ENCODE measurements at places on chromosomes 1 and 21. TPM values are rescaled to one million over a fixed set of nuclear protein-coding genes. Genes with fewer than 3 reads are reported as not detected.
A peak's percentile ranks its signal among the peaks of the same experiment; 100 is the strongest.

DNA sequence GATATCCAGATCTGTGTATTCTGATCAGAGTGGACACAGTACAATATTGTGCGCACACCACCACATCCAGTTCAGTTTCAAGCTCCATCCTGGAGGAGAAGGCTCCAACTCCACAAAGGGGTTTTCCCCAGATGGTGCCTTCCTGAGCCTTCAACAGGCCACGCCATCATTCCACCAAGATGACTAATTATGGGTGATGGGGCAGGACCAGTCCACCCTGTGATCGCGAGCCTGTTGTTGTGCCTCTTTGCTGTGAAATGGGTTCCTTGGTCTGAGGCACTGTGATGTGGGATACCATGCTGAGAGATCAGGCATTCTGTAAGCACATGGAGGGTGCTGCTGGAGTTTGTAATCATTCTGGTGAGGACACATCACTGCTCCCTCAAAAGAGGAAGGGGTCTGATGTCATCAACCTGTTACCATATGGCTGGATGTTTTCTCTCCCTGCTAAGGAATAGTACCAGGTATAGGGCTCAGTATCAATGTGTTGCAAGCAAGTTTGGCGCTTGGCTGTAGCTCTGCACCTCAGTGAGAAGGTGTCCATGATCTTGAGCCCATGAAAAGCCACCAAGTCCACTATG is 6.7 kb upstream of the SH2D2A start:
- no peak for DNase-seq

- no peak for DNase-seq
Measured at GRCh38 chr1:25238046-25238445, 5.7 kb upstream of the SYF2 start.

DNA sequence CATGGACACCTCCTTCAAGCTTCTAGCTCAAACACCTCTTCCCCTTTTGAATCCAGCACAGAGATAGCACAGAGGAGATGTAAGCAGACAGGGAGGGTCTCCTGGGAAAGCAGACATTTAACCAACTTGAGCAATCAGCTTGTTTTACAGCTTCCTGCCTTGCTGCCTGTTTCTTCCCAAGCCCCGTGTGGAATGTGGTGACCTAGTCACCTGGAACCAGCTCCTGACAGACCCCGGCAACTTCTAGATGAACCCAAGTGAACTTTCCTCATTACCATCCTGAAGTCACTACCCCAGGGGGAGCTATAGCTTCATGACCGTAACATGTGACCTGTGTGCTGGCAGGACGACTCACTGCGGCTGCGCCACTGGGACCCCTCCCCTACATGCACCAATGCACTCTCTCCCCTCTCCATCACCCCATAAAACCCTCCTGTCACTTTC is 24.1 kb upstream of the TTF2 start:
- DNase-seq = no peak

DNA sequence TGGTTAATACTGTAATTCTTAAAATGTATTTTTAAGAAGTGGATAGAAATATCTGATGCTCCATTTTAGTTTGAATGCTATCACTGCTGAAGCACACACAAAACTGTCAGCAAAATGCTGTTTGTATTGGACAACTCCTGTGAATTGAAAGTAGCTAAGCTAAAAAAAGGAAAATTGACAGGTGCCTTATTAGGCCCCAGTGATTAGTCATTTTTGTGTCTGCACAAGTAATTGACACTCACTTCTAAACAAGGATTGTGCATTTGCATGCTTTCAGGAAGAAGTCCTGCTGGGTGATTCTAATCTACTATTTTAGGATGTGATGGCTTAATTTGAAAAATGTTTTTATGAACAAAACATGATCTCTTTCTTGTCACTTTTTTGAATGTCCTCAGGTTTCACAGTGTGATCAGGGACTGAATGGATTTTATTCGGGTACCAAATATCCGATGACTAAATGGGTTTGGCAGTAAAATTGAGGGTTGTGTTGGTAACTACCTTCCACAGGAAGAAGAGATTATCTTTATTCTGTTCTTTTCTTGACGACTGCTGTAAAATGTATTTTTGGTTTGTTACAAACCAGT is 13.0 kb upstream of the MAP3K7CL start:
- no peak for DNase-seq

GRCh38 chr1:3992746-3993145 is 92.7 kb upstream of the C1orf174 start:
- DNase-seq = no peak

DNA sequence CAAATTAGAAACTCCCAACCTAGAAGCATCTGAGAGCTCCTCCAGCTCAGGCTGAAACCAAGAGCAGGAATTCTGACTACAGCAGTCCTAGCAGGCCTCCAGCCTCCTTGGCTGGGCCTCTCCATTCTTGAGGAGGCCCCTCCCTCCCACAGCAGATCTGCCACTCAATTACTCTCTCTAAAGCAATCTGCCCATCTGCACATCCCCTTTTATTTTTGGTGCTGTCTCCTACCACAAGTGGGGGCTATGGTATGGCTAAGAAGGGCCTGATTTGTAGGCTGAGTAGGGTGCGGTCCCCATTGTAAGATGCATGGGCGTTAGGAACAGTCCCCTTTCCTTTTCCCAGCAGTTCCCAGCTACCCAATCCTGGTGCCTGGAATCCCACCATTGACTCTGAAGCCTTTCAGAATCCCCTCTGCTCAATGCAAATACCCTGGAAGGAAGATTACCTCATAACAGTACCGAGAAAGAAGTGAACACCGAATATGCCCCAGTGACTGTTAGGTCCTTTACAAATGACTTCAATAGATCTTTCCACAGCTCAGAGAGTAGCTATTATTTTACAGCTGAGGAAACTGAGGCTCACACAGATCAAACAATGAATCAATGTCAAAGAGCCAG is 11.6 kb upstream of the TTC39A start:
- no peak for DNase-seq

GRCh38 chr21:43986544-43987451 is 25.3 kb upstream of the TRAPPC10 start:
- no peak for DNase-seq

GRCh38 chr21:44872649-44873355 is 688 bp downstream of the PTTG1IP start:
- peak; percentile 37 for DNase-seq

GRCh38 chr1:6248161-6248776 is 4.3 kb downstream of the HES3 start:
- no peak for DNase-seq

DNA sequence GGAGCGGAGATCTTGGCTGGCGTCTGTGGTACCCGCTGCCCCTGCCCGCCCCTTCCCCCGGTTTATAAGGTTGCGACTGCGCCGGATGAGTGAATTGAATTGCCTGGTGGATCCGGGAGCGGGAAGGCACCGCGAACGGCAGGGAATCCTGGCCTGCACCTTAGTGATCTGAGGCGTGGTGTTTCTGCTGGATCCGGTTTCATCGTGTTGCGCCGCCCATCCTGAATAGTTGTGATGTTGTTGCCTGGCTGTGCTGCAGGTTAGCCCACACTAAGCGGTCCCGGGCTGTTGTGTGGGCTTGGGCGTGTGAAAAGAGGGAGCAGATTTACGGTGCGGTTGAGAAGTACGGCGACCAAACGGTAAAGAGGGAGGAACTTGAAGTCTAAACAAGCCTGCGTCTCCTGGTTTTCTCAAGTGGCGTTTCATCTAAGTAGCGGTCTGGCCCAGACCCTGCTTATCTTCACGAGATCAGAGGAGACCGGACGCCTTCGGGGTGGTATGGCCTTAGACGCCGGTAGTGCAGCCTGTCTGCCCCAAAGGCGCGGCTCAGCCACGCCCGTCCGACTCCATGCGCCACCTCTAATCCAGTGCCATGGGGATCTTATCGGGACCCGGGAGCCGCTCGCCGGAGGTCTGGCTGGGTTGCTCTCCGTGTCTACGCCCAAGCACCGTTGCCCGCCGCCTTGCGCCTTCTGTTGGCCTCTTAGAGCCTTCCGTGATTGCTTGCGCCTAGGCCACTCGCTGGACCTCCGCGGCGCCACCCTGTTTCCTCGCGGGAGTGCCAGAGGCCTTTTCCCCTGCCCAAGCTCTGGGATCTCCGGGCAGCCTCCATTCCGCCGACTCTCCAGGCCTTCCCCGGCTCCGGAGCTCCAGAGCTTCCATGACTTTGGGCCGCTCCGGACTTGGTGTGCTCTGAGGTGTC is 87.5 kb upstream of the RHOU start:
- DNase-seq = peak; percentile 6

GRCh38 chr1:160177231-160177630 is 13.1 kb upstream of the CASQ1 start:
- DNase-seq = no peak

GRCh38 chr1:159187647-159188374 is 16.4 kb downstream of the CADM3 start:
- no peak for DNase-seq

- no peak for DNase-seq
Measured at GRCh38 chr1:26946270-26946669, 14.0 kb downstream of the KDF1 start.

DNA sequence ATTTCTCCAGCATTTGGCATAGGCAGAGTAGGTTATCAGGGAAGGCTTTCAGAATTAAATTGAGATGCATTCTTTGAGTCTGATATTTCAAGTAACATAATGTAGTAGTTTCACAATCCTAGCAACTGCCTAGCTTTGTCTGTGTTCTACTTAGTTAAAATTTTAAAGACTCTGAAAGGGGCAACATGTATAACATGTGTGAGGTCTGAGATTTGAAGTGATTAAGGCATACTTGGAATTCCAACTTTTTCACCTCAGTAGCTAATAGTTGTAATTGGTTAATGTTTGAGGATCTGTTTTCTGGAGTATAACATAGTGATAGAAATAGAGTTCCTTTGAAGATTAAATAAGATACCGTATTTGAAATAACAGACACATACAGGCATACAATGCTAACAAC is 335.2 kb upstream of the BEND5 start:
- DNase-seq = no peak

The AVPR1B gene
- not detected for total RNA-seq

The IRF2BP2 gene
- 91.8 TPM for total RNA-seq

The SPRR4 gene
- total RNA-seq = not detected

The PCP4L1 gene
- not detected for total RNA-seq

The MASP2 gene
- total RNA-seq = 0.18 TPM

The C1orf74 gene
- 2.2 TPM for total RNA-seq

The HUNK gene
- total RNA-seq = 0.20 TPM

The KLHDC9 gene
- 0.49 TPM for total RNA-seq

The PGLYRP4 gene
- not detected for total RNA-seq

The C1orf87 gene
- total RNA-seq = not detected

The RAD54L gene
- total RNA-seq = 53.7 TPM
